GM13976 (cell line): ENCODE measurements at places on chromosomes 2 and 18.

- DNase-seq = no peak
These were observed 18.3 kb downstream of the GALR1 start for GRCh38 chr18:77267969-77268368.

DNA sequence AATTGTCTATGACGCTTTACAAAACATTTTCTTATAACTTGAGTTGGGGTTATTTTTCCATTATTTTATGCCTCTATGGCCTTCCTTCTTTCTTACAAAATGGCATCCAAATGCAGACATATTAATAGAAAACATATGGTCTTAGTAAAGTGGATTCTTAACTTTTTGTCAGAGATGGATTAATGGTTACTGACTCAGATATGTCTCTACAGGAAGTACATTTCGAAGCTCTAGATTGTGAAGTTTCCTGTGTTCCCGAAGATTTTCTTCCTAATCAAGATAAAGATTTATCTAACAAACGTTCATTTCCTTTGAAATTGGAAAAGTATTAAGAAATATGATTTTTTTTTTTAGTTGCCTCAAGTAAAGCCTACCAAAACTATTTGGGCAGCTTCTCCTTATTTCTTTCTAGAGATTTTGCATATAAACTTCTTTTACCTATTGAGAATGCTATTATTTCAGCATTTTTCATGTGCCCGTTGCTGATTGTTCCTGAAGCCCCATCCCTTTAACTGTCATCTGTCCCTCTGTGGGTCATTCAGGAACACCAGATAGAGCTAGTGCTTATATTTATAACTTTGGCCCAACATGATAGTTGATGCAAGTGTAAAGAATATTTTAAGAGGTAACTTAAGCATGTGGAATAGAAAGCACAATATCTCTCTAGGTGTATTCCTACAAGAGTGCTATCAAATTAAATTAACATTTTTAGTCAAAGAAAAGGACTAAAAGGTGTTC, 498.0 kb downstream of the CCDC85A start:
- no peak for DNase-seq

- DNase-seq = no peak
These were observed 178.1 kb downstream of the IKZF2 start for GRCh38 chr2:212973347-212973746.

- DNase-seq = no peak
These were observed 377.1 kb upstream of the CNTNAP5 start for GRCh38 chr2:123648016-123648415.

DNA sequence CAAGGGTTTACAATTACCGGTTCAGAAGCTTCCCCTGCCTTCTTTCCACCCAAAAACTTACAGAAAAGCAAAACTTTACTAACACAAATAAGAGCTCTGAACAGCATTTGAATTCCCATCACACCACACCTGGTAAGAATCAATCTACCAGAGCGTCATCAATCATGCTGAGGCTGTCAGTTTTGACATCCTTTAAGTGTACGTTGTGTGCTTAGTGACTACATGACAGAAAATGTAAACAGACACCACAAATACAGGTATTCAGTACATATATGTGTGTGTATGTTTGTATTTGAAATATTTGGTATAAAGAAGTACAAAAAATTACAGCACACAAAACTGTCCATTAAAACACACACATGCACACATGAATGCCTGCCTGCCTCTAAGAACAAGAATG, 523.5 kb downstream of the TMEM182 start:
- DNase-seq = no peak

DNA sequence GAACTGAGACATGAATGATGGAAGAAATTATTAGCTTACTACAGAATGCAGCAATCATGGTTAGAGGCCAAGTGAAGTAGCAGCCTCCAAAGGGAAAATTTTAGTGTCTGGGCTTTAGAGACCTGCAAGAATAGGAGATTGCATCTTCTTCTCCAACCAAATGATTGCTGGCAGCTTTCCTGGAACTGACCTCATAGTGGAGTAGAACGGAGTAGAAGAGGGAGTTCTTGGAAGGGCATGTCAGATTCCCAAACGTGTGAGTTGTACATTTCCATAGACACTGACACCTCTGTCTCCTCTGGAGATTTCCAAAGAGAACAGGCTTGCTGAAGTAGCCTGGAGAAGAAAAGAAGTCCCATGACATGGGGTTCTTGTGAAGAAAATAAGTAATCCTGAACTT, 169.8 kb upstream of the ERBB4 start:
- DNase-seq = no peak

GRCh38 chr2:226475650-226476049, 324.0 kb downstream of the IRS1 start:
- no peak for DNase-seq

DNA sequence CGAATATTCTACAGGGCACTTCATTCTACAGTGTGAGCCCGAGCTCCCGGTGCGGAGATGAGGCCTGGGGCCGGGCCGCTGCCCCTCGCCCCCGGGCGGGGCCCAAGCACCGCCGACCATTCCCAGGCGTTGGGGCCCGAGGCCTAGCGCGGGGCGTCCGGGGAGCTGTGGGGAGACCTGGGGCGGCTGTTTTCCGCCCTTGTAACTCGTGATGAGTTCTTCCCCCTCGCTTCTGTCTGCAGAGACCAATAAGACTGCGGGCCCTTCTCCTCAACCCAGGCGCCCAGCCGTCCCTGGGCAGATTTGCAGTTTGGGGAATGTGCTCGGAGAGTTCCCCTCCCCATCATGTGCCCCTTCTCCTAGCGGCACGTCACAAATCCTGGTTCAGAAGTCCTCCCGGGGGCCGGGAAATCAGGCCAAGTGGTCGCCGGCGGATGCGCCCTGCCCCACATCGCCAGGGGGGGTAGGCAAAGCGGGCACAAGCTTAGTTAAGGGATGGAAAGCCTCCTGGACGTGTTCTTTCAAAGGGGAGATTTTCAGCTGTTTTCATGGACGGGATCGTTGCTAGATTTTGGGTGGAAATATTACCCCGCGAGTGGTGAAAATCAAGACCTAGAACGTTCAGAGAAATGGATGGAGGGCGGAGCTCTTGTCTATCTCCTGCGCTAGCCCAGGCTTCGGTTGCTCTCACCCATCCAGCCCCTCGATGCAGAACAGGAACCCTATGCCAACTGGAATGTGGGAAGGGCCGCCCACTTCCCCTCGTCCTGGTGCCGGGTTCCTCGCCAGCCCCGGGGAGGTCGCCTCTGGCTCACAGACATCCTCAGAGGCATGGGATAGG, 18.8 kb upstream of the HAAO start:
- DNase-seq = peak; percentile 74

DNA sequence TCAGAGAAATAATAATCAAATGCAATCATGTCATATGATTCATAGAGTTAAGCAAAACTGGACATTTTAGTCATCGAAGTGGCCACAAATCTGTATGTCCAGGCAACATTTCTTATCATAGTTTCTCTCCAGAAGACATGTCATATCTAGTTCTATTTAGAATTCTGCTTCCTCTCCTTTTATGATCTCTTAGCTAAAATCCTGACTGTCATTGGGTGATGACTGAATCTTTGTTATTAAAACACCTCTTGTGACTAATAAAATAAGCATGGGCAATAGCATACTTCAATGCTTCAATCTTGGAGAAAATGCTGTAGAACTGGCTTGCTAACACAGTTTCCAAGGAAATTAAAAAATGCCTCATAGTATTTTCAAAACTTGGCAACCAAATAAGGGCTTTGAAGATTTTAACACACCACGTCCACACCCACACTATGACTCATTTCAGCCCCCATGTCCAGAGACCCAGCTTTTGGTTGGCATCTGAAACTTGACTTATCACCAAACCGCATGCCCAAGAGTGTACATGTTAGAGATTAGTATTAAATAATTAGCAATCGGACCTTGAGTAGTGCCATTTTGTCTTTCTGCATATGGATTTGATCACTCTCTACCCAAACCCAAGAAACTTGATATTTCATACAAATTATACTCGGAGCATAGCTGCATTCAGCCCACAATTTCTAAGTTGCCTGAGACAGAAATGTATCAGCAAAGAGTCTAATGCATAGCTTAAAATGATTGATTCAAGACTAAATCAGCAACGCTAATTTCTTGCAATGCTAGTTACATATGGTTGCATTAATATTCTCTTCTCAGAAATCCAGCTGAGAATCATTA, 106.5 kb upstream of the ETAA1 start:
- DNase-seq = no peak

- no peak for DNase-seq
These were observed 58.1 kb downstream of the SERTAD2 start for GRCh38 chr2:64595397-64596176.

DNA sequence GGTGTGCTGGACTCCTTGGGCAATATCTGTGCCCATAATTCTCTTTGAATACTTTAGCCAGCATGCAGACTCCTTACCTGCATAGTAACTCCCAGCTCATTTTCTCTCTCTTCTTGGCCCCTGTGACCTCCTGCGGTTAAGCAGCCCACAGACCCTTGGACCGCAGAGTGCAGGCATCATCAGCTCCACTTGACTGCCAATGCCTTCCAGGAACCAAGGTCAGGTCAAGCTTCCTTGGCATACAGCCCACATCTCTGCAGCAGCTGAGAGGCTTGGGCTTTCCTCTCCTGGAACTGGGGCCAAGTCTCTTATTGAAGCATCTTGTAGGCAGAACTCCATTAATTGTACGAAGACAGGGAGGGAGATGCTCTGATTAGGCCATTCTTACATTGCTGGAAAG, 130.1 kb upstream of the PIEZO2 start:
- DNase-seq = no peak

- DNase-seq = no peak
These were observed 61.4 kb downstream of the MYO5B start for GRCh38 chr18:50133526-50133925.

DNA sequence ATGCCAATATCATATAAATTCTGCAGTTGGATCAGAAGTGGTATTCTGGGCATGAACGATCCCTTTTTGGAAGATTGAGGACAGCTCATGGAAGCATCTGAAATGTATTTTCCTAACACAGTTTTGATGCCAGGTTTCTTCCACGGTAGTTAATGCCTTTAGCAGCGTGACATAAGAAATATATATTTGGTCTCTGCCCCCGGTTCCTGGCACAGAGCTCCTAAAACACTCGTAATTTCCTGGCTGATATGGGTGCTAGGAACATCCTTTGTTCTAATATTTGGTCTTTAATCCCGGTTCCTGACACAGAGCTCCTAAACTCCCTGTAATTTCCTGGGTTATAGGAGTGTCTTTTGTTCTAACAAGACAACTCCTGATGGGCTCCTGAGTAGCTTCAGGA, 8.2 kb upstream of the CABLES1 start:
- no peak for DNase-seq

DNA sequence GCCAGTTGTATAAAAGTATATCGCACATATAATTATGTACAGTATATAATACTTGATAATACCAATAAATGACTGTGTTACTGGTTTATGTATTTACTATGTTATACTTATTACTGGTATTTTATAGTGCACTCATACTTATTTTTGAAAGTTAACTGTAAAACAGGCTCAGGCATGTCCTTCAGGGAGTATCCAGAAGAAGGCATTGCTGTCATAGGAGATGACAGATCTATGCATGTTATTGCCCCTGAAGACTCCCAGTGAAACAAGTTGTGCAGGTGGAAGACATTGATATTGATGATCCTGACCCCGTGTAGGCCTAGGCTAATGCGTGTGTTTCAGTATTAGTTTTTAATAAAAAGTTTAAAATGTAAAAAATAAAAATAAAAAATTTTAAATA, 20.3 kb upstream of the ASXL3 start:
- DNase-seq = no peak

DNA sequence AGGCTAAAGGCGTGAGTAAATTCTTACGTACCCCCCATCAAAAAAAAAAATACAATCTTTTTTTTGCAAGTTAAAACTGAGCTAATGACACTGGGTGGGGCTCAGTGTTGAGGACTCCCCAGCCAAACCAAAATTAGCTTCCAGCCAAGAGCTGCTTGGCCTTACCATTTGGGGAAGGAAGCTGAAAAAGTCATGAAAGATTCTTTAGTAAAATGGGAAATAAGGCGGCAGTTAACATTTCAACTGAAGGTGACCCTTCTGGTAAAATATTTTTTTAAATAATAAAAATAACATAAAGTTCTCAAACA, 16.4 kb downstream of the SMAD7 start:
- no peak for DNase-seq

GRCh38 chr2:148607566-148607965, 37.0 kb upstream of the EPC2 start:
- DNase-seq = no peak

DNA sequence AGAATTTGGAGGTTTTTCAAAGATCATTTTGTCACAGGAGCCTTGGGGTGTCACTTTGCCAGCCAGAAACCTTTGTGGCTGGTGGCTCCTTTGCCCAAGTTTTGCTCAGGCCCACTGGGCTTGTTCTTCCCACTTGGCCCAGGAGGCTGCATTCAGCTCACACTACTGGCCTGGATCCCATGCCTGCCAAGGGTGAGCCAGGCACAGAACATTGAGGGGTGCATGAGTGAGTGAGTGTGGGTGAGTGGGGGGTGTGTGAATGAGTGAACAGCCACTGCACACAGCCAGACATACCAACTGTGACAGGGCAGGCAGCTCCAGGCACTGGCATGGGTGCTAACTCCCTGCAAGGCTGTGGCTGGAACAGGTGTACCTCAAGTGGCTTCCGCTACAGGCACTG, 39.6 kb downstream of the FAM171B start:
- no peak for DNase-seq

DNA sequence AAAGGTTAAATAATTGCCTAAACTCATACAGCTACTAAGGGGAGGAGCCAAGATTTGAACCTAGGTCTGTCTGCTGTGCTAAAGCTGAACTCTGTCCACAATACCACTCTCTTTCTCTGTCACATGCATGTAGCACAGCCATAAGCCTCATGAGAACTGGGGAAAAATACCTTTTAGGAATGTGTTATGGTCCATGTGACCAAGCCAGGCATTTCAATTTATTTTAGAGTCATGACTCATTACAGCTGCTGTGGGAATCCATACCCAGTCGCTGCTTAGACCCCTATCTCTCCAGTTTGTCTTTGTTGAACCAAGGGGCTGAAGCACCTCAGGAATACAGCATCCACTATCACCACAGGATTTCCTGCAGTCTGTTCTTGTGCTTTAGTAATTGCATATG, 200.0 kb upstream of the SIX3 start:
- no peak for DNase-seq

DNA sequence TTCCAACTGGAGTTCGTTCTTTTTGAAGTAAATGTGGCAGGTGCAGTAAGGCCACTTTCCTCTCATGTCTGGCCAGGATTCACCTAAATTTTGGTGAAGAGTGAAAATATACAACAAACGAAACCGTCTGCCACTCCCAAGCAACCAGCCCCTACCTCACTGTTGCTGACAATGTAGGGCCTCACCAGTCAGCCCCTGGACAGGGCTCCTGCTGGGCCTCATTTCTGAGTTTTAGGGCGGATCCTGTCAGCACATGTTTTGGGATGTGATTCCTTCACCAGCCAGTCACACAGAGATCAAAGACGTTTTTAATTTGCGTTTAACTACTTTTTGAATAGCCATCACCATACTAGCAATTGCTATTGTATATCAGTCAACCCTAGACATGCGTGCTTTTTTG, 185.0 kb downstream of the WDR7 start:
- no peak for DNase-seq
